ENCODE measurements at places on chromosomes 16 and 17.

DNA sequence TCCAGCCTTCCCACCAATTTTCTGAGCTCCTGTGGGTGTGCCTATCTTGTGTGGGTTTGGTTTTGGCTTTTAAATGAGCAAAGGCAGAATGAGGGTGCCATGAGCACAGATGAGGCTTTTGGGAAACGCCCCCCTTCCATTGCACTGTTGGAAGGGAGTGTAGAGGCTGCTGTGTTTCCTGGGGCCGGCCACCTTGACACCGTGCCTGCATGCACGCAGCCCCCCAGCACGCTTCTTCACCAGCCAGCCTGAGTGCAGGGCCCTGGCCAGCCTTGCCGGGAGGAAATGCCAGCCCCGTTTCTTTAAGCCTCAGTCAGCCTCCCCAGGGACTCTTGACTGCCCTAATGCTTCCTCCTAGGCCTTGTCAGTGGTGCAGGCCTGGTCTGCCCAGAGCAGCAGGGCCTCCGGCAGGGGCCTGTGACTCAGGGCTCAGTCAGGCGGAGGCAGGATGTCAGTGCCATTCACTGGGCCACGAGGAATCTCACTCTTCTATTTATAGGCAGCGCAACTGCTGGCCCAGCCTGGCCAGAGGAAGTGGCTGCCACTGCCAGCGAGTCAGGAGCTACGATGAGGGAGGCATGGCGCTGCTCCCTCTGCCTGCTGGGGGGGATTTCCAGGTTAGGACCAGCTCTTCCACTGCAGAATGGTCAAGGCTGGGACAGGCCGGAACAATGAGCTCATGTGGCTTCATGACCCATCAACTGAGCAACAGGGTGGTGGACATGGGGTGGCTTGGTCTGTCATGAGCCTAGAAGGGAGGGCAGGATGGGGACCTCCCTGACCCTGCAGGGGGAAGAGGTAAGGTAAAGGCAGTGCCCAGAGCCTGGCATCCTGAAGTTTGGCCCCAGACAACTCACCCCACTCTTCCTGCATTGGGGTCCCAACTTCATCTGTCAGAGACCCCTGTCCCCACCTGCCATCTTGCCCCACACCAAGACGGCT, 205.2 kb downstream of the RAB11FIP4 start:
- no peak overlapping the region for H3K27ac ChIP-seq
- DNase-seq = no peak
- H3K4me3 ChIP-seq = no peak overlapping the region
- no peaks in the 10 kb centered on the region for H3K4me1 ChIP-seq
- no peaks in the 10 kb centered on the region for H3K36me3 ChIP-seq

DNA sequence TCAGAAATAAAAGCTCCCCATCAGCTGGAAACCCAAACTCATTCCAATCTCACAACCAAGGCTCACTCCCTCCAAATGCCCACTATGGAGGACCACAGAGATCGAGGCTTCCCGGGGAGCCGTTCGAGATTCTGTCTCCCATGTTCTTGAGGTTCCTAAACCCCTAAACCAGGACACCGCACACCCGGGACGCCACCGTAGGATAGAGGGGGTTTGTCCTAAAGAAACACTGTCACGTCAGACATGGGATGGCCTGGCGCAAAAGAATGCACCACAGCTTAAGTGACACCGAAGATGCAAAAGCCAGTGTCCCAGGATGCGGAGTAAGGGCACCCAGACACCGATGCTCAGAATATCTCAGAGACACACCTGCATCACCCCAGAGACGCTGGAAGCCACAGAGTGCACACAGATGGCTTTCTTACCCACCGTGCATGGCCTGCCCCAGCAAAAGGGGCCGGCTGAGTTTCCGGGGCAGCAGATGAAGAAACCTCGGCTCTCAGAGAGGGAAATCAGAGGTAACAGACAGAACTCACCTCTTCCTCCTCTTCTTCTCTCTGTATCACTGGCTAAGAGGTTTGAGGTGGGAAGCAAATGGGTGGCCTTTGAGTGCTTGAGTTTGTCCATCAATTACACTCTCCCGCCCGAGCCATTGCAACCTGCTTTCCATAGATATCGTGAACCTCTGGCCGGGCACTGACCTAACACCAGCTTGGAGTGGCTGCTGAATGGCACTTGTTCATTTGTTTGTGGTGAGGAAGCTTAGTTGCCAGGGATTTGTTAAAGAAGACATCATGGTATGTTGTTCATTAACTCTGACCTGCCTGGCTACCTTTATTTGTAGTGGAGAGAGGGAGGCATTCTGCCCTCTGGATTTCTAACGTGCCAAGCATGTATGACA, 65.1 kb upstream of the TNRC6C start:
- no peaks in the 10 kb centered on the region for H3K36me3 ChIP-seq
- no peak for DNase-seq
- peaks cover 37% of the 10 kb centered on the region for H3K4me1 ChIP-seq
- H3K4me3 ChIP-seq = peak overlapping the region; percentile 3
- no peaks in the 10 kb centered on the region for H3K27me3 ChIP-seq

GRCh38 chr17:22507823-22508222, 815.5 kb downstream of the KCNJ18 start:
- no peaks in the 10 kb centered on the region for H3K27me3 ChIP-seq
- no peaks in the 10 kb centered on the region for H3K4me1 ChIP-seq
- no peaks in the 10 kb centered on the region for H3K36me3 ChIP-seq
- no peak for DNase-seq
- no peak overlapping the region for H3K27ac ChIP-seq

DNA sequence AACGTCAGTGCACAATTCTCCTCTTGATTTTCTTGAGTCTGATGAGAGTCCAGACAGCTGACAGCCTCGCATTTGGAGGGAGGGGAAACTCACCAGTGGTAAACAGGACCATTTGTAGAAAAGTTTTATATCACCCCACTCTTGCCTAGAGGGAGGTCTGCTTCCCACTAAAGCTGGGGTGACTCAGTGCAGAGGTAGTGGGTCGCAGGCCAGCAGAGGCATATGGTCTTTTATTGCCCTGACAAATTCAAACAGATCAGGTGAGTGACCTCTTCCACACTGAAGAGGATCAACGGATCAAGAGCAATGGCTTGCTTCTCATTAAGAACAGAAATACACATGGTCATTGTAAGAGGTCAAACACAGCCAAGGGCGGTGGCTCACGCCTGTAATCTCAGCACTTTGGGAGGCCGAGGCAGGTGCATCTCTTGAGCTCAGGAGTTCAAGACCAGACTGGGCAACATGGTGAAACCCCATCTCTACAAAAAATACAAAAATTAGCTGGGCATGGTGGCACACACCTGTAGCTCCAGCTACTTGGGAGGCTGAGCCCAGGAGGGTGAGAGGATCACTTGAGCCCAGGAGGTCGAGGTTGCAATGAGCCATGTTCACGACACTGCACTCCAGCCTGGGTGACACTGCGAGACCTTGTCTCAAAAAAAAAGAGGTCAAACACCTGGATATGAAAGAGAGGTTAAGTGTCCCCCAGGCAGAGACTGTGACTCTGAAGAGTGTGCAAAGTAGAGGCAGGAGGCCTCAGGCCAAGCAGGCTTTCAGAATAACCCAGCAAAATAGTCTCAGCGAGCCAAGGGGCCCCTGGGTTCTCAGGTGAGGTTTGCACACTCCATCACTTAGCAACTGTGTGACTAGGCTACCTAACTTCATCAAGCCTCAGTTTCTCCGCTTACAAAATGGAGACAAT, 56.5 kb upstream of the ERN1 start:
- H3K27me3 ChIP-seq = no peaks in the 10 kb centered on the region
- no peak for DNase-seq
- no peak overlapping the region for H3K4me3 ChIP-seq
- peaks cover 15% of the 10 kb centered on the region for H3K36me3 ChIP-seq

GRCh38 chr17:34930283-34930682, 31.0 kb downstream of the CCT6B start:
- no peaks in the 10 kb centered on the region for H3K27me3 ChIP-seq
- no peaks in the 10 kb centered on the region for H3K4me1 ChIP-seq
- peaks cover 7% of the 10 kb centered on the region for H3K36me3 ChIP-seq
- H3K4me3 ChIP-seq = no peak overlapping the region
- DNase-seq = no peak

GRCh38 chr17:73637866-73638265, 6.4 kb downstream of the SDK2 start:
- no peak overlapping the region for H3K4me3 ChIP-seq
- no peaks in the 10 kb centered on the region for H3K27me3 ChIP-seq
- H3K36me3 ChIP-seq = no peaks in the 10 kb centered on the region
- no peak overlapping the region for H3K27ac ChIP-seq

GRCh38 chr17:9828296-9829295, 2.9 kb downstream of the GLP2R start:
- no peaks in the 10 kb centered on the region for H3K4me1 ChIP-seq
- H3K27ac ChIP-seq = no peak overlapping the region
- no peak overlapping the region for H3K4me3 ChIP-seq
- no peaks in the 10 kb centered on the region for H3K36me3 ChIP-seq
- no peak for DNase-seq
- peaks cover 12% of the 10 kb centered on the region for H3K27me3 ChIP-seq

GRCh38 chr17:5247621-5248020, 13.0 kb upstream of the SCIMP start:
- peak overlapping the region; percentile 81 for H3K27ac ChIP-seq
- no peak overlapping the region for H3K4me3 ChIP-seq
- no peaks in the 10 kb centered on the region for H3K27me3 ChIP-seq
- H3K4me1 ChIP-seq = peaks cover 11% of the 10 kb centered on the region
- no peaks in the 10 kb centered on the region for H3K36me3 ChIP-seq
- DNase-seq = no peak

DNA sequence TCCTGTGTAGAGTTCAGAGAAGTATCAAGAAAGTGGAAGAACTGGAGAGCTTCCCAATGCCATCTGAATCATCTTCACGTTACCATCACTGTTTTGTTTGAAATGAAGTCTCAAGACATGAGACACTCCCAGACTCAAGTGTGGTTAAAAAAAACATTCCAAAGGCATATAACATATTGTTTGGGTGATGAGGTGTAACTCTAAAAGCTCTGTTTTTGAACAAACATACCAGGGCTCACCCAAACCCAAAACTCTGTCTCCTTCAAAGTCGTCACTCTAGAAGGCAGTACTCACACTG, 6.3 kb upstream of the ZCCHC14 start:
- H3K27ac ChIP-seq = no peak overlapping the region
- H3K27me3 ChIP-seq = no peaks in the 10 kb centered on the region
- no peak overlapping the region for H3K4me3 ChIP-seq
- peaks cover 21% of the 10 kb centered on the region for H3K4me1 ChIP-seq

DNA sequence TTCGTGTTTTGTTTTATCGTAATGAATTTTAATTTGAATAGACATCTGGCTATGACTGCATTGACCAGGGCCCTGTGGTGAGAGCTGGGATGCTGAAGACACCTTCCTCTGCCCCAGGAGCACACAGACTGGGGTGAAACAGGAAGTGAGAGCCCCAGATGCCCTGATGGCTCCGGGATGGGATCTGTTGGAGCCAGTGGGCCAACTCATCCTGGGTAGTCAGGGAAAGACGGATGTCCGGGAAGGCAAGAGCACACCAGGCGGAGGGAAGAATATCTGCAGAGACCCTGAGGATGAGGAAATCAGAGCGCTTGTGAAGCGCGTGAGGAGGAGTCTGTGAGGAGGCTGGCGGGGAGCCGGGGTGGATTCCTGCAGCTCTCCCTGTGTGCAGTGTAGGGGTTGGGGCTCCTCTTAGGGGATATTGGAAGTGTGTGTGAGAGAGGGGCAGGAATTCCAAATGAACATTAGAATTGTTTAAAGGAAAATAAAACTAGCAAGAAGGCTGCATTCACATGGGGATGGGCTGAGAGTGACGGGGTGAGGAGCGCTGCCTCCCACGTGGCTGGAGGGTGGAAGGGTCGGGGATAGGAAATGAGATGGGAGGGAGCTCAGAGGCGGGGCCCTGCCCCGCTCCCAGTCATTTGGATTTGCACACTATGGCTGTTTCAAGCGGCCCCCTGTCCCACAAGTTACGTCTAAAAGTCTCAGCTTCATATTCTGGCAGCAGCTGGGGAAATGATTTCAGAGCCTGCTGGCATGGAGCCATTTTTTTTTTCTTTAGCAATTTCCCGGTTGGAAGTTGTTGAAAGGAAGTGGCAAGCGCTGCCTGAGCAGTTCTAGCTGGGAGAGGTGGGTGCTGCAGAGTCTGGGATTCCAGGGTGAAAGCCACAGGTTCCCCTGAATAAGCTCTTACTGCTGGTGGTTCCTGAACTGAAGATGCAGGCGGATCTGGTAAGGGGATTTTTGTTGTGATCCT, 71.2 kb upstream of the LGALS9 start:
- no peak overlapping the region for H3K27ac ChIP-seq
- peaks cover 22% of the 10 kb centered on the region for H3K4me1 ChIP-seq
- DNase-seq = no peak
- no peak overlapping the region for H3K4me3 ChIP-seq

DNA sequence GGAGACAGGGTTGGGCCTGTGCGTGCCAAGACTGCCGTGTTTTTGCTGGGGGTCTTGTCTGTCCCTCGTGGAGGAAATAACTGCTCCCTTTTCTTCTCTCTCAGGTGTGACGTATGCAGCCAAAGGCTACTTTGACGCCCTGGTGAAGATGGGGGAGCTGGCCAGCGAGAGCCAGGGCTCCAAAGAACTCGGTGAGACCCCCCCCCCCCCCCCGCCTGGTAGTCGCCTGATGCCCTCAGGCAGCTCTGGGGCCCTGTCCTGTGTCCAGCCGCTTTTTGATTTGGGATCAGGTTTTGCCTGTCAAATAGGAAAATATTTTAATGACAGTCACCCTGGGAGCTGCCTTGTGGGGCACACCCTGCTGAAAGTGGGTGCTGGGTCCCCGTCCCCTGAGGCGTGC, 22.8 kb downstream of the BAIAP2 start:
- H3K27me3 ChIP-seq = no peaks in the 10 kb centered on the region
- no peak overlapping the region for H3K4me3 ChIP-seq
- DNase-seq = no peak
- H3K36me3 ChIP-seq = no peaks in the 10 kb centered on the region

GRCh38 chr17:28181568-28181967, 137.4 kb upstream of the TMEM97 start:
- DNase-seq = no peak
- no peaks in the 10 kb centered on the region for H3K4me1 ChIP-seq
- H3K4me3 ChIP-seq = no peak overlapping the region
- H3K27ac ChIP-seq = no peak overlapping the region
- H3K27me3 ChIP-seq = no peaks in the 10 kb centered on the region

DNA sequence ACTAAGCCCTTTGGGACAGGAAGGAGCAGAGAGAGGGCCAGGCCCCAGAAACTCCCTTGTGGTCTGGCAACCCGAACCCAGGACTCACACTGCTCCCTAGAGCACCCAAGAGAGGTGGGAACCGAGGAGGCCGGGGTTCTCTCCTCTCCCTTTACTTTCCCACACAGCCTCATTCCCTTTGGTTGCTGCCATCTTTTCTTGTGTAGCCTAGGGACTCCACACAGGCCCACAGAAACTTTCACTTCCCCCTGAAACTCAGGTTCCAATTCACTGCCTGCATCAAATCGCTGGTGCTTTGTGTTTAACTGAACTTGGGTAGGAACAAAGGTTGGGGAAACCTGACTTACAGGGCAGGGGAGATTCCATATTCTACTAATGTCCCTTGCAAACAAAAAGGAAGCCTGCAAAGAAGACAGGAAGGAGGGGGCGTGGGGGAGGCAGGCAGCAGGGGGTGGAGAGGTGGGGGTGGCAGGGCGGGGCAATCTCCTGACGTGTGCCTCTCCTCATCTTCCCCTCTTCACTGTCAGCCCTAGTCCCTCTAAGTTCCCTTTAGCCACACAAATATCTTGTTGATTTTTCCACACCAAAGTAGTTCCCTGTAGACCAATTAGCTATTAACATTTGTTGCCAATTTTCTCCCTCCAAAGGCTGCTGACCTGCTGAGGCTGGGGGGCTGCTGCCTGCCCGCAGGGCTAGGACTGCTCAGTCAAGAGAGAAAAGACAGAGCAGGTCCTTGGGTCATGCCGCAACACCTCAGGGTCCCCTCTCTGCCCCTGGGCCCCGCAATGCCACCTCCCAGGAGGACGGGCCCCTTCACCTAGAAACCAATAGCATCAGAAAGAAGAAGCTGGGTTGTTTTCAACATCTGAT, 8.0 kb downstream of the ST3GAL2 start:
- peak; percentile 64 for DNase-seq
- H3K27ac ChIP-seq = peak overlapping the region; percentile 92
- peaks cover 82% of the 10 kb centered on the region for H3K4me1 ChIP-seq
- peaks cover 3% of the 10 kb centered on the region for H3K36me3 ChIP-seq
- H3K27me3 ChIP-seq = no peaks in the 10 kb centered on the region
